ENCODE measurements at places on chromosomes 16 and 17.

DNA sequence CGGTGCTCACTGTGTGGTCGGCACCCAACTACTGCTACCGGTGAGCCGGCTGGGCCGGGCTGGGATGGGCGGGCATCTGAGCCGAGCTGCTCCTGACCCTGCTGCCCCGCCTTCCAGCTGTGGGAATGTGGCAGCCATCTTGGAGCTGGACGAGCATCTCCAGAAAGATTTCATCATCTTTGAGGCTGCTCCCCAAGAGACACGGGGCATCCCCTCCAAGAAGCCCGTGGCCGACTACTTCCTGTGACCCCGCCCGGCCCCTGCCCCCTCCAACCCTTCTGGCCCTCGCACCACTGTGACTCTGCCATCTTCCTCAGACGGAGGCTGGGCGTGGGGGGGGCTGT lies 6.9 kb downstream of the TBX6 start:
- DNase-seq: no peak

DNA sequence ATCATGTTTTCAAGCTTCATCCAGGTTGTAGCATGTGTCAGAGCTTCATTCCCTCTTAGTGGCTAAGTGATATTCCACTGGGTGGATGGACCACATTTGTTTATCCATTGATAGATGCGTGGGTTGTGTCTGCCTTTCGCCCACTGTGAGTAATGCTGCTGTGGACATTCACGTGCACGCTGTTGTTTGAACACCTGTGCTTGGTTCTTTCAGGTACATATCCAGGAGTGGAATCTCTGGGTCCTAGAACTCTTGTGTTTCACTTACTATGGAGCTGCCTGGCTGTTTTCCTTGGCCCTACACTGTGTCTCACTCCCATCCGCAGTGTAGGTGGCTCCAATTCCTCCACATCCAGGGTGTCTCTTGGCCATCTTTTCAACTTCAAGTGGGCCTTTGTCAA lies 224.2 kb downstream of the C16orf95 start:
- DNase-seq: no peak

DNA sequence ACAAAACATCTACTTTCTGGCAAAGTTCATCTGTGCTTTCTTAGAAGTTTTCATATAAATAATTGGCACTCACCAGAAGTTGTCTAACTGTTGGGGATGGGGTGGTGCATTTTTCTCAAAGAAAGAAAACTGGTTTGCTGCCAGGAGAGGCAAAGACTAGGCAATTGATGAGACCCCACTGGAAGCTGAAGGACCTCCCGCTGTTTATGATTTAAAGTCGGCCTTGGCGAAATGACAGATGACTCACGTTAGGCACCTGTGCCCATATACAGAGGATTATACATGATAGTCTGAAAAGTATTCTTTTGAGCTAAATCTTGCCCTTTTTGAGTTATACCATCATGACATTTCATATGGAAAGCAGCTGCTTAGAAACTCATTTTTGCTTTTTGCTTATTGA lies 193.0 kb upstream of the ZFHX3 start:
- no peak for DNase-seq

GRCh38 chr17:6261466-6261865 lies 173.5 kb downstream of the AIPL1 start:
- no peak for DNase-seq

DNA sequence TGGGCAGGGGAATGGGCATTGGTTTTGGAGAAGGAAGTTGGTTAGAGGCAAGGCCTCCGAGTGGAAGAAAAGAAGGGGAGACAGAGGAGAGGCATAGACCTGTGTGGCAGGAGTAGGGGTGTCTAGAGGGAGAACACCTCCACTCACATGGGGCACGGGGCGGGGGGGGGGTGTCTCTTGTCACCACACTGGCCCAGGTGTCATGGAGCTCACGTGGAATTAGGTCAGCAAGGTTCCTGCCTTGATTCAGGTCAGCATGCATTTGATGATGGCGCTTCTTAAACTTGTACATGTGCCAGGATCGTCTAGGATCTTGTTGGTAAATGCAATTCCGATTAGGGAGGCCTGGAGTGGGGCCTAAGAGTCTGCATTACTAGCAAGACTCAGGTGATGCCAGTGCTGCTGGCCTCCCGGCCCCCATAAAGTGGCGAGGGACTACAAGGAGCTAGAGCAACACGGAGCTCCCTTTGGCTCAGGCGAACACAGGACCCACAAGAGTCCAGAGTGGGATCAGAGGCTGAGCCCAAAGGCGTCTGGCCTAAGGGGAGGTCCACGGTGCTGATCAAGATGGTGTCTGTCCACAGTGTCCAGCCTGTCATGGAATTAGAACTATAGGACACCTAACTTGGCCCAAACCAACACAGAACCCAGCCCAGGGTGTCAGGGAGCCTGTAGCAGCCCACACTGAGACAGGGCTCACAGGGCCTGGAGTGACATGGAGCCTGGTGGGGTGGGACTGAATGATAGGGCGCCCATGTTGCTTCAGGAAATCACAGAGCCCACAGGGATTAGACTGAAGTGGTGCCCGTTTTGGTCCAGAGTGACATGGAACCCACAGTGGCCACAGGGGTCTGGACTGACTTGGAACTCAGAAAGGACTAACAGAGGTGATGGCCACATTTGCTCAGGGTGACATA lies 16.7 kb downstream of the EPOP start:
- DNase-seq: no peak

- DNase-seq: no peak
These were observed 111.7 kb upstream of the COX10 start for GRCh38 chr17:13957636-13958035.

DNA sequence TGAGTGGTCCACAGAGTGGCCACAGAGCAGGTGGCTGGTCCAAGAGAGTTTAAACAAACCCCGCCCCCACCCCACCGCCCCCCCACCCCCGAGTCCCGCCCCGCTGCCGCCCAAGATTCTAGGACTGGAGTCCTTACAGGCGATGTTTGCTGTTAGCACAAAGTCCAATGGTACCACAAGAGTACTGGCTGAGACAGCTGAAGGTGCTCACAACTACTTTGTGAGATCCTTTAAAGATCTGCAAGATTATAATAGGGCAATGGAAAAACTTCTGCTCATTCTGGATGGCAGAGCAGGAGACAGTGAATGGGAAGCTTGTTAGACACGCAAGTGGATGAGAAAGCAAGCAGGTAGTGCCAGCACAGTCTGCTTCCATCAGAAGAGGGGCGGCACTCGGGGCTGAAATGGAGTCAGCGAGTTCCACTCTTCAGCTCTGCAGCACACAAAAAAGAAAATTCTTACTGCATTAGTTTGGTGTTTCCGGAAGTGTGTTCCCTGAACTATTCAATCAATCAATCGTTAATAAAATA lies 4.7 kb upstream of the TEKT3 start:
- DNase-seq: no peak

DNA sequence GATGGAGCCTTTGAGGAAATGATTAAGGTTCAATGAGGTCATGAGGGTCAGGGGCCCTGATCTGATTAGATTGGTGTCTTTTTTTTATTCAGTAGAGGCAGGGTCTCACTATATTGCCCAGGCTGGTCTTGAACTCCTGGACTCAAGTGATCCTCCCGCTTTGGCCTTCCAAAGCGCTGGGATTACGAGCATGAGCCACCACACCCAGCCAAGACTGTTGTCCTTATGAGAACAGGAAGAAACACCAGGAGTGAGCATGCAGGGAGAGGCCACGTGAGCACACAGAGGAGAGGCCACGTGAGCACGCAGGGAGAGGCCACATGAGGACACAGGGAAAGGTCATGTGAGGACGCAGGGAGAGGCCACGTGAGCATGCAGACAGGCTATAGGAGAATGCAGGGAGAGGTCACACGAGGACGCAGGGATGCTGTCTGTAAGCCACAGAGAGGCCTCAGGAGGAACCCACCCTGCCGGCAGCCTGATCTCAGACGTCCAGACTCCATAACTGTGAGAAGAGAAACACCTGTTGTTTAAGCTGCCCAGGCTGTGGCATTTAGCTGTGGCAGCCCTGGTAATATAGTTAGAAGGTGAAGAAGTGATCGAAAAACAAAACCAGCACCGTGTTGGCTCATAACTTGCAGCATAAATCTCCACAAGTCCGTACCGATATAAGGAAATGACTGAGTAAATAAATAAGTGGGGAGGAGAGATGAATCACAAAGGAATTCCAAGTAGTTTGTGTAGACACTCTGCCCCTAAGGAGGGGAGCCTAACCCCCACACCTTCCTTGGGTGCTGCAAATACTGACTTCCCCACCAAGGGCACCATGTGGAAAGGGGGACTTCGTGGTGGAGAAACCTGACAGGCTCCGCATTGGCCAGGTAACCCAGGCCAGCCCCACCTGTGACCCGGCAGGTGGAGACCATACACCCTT lies 14.6 kb upstream of the CSNK1D start:
- peak; percentile 47 for DNase-seq

DNA sequence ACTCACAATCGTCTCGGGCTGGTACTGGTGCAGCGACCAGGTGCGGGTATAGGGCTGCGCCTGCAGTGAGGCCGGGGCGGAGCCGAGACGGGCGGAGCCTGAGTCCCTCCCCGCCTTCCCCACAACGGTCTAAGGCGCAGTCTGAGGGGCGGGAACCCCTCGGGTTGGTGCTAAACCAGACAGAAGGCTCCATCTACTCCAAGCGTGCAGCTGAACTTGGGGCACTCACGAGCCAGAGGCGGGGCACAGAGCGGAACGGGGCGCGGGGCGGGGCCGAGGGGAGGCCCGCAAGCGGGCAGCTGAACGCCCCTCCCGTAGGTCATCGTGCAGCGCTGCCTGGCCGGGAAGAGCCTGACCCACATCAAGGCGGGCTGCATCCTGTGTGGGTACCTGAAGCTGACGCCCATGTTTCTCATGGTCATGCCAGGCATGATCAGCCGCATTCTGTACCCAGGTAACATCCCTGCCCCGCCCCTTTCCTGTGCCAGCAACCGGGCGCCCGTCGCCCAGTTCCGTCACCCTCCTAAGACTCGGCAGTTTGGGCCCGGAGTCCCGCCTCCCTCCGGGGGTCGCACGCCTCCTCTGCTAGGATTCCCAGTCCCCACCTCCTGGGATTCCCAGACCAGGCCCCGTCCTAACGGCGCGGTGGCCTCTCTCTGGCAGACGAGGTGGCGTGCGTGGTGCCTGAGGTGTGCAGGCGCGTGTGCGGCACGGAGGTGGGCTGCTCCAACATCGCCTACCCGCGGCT lies 5.0 kb downstream of the SLC5A2 start:
- DNase-seq: peak; percentile 88

- no peak for DNase-seq
These were observed 61.1 kb upstream of the KCNJ16 start for GRCh38 chr17:70013911-70014310.

GRCh38 chr17:13114601-13115031 lies 96.8 kb upstream of the ELAC2 start:
- peak; percentile 49 for DNase-seq

DNA sequence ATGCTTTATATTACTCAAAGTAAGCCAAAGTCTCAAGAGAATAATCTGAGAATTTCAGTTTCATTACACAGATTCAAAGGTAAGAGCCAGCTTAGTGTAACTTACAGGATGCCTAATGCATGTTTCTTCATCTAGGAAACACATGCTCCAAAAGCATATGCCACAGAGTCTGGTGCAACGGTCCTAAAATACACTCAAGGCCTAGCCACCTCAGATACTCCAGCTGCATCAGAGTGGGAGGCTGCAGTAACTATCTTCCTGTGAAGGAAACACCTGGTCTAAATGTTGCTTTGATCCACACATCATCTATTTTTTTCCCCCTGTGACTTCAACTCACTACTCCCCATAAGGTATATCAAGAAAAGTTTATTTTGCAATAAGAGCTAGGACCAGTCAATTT lies 51.6 kb upstream of the CORO6 start:
- DNase-seq: peak; percentile 73

DNA sequence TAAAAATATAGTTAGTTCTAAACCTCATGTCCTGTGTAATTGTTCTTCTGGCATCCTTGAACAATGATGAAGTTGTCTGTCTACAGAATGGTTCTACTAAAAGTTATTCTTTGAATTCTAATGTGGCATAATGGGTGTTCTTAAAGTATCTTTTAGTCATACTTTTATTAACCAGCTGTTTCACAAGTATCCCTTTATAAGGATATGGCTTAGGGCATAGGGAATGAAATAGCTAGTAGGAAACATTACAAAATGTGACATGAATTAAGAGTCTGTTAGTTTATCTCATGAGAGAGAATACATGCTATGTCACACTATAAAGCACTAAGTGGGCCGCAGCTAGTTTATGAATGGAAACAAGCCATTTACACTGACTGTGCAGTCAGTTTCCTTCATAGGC lies 26.3 kb upstream of the CAPNS2 start:
- no peak for DNase-seq

GRCh38 chr16:11309895-11310633 lies 28.9 kb upstream of the PRM1 start:
- no peak for DNase-seq

- peak; percentile 73 for DNase-seq
These were observed 64.1 kb downstream of the PLD6 start for GRCh38 chr17:17141860-17142552.

DNA sequence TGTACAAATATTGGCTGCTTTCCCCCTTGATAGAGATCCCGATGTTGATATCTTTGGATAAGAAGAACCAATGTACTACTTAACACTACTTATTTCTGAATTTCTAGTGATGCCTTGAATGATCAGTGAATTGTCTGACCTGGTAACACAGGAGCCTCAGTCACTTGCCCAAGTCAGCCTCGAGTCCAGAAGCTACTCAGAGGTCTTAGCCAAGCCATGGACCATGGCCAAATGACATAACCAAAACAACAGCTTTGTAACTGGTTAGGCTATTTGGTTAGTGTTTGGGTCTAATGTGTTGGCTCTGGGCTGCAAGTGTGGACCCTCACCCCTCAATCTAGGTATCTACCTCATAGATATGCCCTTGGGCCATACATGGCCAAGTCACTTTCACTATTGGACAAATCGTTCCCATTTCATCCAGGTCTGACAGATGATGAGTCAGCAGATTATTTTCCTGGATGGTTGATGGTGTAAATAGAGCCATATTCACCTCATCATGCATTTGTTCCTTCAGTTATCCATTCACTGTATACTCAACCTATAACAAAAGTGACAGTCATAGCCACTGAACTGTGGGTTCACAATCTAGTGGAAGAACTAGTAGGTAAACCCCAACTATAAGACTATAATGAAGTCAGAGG lies 3.5 kb downstream of the RBFOX1 start:
- DNase-seq: no peak

DNA sequence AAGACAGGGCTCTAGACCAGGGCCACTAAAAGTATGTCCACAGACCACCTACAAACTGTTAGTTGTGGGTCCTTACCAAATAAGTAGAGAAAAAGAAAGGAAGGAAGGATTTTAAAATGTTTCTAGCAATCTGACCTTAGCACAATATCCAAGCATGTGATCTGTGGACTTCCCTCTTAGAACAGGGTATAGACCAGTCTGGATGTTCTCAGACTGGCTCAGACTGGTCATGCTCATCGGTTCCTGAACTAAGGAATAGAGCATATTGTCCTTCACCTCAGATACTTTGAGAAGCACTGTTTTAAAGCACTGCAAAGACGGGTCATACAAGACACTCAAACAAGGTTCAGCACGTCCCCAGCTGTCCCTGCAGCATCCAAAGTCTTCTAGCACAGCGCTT lies 25.8 kb downstream of the CUEDC1 start:
- no peak for DNase-seq

- DNase-seq: no peak
These were observed 266.7 kb downstream of the SOX9 start for GRCh38 chr17:72387487-72387886.
